Astrocyte (in vitro differentiated cells and primary cell): ENCODE measurements at places on chromosomes 7 and 10. TPM values are rescaled to one million over a fixed set of nuclear protein-coding genes. Genes with fewer than 3 reads are reported as not detected.
A peak's percentile ranks its signal among the peaks of the same experiment; 100 is the strongest.

Gene SAP25
- total RNA-seq: 1.4 and 1.9 TPM in 2 replicates

Gene LRRC18
- total RNA-seq: not detected in 2 replicates

Gene HMX2
- not detected in 2 replicates for total RNA-seq

GRCh38 chr7:20268824-20269223 lies 51.6 kb upstream of the MACC1 start:
- DNase-seq: peak; percentile 63
- H3K36me3 ChIP-seq: no peaks in the 10 kb centered on the region
- peaks cover 7% of the 10 kb centered on the region for H3K4me1 ChIP-seq
- no peaks in the 10 kb centered on the region for H3K27me3 ChIP-seq
- H3K27ac ChIP-seq: peak overlapping the region; percentile 20

DNA sequence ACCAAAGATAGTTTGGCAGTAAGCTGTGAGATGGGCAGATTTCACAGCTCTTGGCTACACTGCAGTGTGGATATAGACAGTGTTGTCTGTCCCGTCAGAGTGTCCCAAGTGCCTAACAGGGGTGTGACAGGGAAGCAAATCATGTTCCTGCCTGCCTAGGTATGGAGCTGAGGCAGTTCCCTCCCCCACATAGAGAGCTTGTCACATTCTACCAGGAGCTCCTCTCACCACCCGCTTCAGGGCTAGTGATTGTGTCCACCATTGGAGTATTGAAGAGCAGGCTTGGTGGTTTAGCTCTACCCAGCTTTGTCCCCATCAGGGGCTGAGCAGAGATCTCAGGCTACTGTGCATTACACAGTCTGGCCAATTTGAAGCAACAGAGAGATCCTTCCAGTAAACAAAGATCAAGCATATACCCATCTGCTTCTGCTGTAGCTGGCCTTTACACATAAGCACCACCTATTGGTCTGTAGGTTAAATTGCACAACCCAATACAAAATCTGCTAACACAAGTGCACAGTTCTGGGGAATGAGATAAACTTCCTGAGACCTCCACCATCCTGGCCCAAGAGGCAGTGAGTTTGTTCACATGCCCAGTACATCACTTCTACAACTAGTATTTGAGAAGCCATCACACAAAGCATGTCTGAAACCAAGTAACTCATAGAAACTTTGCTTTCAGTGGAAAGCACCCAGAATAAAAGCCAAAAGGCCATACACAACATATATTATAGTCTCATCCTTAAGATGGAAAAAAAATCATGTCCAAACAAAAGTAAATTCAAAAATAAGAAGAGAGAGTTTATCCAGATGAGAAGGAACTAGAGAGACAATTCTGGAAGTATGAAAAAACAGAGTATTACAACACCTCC lies 67.3 kb downstream of the GLCCI1 start:
- no peaks in the 10 kb centered on the region for H3K27me3 ChIP-seq
- peak; percentile 10 for DNase-seq
- H3K36me3 ChIP-seq: no peaks in the 10 kb centered on the region
- no peak overlapping the region for H3K27ac ChIP-seq

DNA sequence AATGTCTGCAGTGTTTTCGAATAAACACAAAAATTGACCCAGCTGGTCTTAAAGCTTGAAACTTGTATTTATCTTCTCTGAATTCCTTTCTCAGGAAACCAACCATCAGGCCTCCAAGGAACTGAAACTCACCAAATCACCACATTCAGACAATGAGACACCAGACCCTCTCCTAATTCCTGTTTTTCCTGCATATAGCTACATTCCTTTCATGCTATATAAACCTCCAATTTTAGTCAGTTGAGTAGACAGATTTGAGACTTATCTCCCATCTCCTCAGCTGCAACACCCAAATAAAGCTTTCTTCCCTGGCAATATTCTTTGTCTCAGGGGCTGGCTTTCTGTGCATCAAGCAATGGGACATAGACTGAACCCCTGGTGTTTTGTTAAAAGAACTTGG lies 317.0 kb downstream of the CACNA2D1 start:
- no peak overlapping the region for H3K4me3 ChIP-seq
- no peaks in the 10 kb centered on the region for H3K36me3 ChIP-seq
- no peaks in the 10 kb centered on the region for H3K4me1 ChIP-seq
- DNase-seq: no peak
- no peak overlapping the region for H3K27ac ChIP-seq
